Lower leg skin (tissue), 4 donors: ENCODE measurements at places on chromosomes 13 and 19. TPM values are rescaled to one million over a fixed set of nuclear protein-coding genes. Genes with fewer than 3 reads are reported as not detected.

TMEM272 gene
- not detected for total RNA-seq

SIGLEC8 gene
- 0.27 TPM for total RNA-seq

GRCh38 chr19:33195645-33196347 is 1.7 kb downstream of the LRP3 start:
- no peak for DNase-seq

DNA sequence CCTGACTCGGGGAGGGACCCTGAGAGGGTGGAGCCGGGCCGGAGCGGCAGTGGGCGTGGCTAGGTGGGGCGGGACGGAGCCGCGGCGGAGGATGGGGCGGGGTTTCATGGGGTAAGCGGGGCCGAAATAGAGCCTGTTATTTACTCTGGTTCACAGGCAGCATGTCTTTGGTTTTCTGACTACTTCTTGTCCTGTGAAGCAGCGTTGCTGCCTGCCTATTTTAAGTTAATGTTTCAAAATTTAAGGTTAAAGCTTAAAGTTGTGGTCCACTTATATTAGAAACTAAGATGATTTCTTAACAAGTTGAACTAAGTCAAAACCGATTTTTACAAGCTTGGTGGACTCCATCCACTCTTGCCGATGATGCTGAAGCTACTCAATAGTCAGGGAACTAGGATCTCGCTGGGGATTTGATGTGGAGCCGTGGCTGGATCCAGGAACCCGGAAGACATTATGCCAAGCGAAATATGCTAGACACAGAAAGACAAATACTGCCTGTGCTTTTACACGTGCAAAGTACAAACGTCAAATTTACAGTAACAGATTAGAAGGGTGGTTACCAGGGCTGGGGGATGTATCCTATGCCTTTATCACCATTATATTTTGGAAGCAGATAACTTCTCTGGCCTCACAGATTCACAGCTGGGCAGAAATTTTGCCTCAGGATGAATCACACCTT is 433 bp upstream of the ZNF616 start:
- peak; percentile 100 for DNase-seq

DNA sequence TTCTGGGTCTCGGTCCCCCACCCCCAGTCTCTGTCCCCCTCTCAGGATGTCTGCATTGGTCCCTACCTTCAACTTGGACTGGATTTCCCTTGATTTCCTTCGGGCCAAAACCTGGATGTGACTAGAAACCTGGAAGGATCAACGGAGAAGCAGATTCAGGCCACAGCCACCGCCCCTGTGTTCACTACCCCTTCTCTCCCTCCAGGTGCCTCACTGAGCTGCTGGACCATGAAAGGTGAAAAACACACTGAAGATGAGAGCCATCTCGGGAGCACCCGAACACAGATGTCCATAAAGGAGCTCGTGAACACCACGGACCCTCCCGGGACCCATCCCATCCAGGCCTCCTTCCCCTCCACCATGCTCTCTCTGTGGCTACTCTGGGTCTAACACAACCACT is 5.0 kb downstream of the TEAD2 start:
- no peak for DNase-seq
